ENCODE measurements at places on chromosomes 4 and X.
A peak's percentile ranks its signal among the peaks of the same experiment; 100 is the strongest.

- DNase-seq: no peak
Observed at GRCh38 chr4:20394512-20394911, 142.8 kb downstream of the SLIT2 start.

- DNase-seq: no peak
Observed at GRCh38 chrX:2801223-2801622, 27.5 kb upstream of the GYG2 start.

DNA sequence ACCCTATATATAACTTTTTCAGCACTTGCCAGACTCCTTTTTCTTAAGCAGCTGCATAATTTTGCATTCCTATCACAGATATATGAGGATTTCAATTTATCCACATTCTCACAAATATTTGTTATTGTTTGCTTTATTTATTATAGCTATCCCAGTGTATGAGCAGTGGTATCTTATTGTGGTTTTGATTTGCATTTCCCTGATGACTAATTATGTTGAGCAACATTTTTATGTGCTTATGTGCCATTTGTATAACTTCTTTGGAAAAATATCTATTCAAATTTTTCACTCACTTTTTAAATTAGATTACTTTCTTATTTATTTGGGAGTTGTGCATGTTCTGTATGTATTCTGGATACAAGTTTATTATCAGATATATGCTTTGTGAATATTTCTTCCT, 361.9 kb downstream of the KCTD8 start:
- no peak for DNase-seq

DNA sequence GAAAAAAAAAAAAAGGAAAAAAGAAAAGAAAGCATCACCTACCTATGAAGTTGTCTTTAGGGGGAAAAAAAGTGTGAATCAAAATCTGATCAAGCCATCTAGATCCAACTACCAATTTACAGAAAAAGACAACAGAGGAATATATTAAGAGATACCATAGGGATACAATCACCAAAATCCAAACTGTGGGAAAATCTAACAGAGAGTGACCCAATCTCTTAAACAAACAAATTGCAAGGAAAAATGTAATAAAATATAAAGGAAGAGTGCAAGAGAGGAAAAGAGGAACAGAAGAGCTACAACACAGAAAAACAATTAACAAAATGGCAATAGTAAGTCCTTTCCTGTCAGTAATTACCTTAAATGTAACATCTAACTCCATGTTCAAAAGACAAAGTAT, 19.0 kb downstream of the THOC2 start:
- DNase-seq: no peak

DNA sequence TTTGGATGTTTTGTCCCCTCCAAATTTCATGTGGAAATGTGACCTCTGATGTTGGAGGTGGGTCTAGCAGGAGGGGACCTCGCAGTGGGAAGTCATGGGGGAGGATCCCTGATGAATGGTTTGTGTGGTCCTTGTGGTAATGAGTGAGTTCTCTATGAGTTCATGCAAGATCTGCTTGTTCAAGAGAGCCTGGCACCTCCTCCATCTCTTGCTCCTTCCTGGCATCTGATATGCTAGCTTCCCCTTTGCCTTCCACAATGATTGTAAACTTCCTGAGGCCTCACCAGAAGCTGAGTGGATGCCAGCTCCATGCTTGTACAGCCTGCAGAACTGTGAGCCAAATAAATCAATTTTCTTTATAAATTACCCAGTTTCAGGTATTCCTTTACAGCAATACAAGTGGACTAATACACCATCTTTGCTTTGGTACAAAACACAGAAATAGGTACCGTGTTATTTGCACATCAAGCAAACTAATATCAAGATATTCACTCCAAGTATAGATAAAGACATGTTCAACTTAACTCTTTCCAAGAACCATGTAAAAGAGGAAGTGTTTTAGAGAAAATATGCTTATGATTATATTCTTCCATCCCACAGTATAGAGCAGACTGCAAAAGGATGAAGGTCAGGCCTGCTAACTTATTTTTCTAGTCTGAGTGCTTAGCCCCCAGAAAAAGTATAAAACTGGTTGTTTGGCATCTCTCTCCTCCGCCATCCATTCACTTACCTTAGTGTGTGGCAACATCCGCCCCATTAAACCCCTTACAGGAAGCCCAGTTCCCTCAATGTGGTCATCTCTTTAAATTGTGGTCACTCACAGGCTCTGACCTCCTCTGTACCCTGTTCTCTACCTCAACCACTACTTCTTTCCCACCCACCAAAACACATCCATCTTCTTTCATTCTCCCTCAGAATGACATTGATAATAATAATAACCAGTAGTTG, 6.7 kb downstream of the ARAP2 start:
- no peak for DNase-seq

DNA sequence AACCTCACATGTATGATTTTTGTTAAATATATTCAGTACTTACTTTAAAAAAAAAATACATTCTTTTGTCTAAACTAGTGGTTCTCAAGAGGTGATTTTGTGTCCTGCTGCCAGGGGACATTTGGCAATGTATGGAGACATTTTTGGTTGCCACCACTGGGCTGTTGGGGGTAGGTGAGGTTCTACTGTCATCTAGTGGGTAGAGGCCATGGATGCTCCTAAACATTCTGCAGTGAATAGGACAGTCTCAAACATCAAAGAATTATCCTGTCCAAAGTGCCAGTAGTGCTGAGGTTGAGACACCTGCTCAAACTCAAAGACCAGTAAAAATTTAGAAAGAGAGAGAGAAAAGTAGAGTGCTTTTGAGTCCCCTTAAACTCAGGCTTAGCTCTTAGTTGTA, 32.9 kb upstream of the PGM2 start:
- peak; percentile 15 for DNase-seq

GRCh38 chr4:7569810-7570783, 135.4 kb upstream of the PSAPL1 start:
- no peak for DNase-seq

- DNase-seq: no peak
Observed at GRCh38 chr4:12926189-12927066, 557.7 kb downstream of the RAB28 start.

- peak; percentile 28 for DNase-seq
Observed at GRCh38 chrX:40877887-40878286, 142.5 kb upstream of the MED14 start.

DNA sequence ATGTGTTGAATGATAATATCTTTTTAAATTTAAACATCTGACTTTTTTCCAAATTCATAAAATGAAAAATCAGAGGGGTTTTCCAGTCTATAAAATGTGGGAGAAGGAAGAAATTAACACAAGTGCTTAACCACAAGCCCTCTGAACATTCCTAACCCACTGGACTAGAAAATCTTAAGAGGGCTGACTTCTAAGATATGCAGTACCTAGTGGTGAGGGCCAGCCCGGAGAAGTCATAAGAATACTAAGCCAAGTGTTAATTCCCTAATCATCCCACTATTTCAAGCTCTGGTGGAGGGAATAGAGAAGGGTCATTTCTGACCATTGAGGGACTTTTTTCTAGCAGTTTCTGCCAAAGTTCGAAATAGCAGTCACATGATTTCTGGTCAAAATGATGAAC, 86.9 kb upstream of the NEIL3 start:
- DNase-seq: no peak

GRCh38 chr4:147809211-147809610, 77.3 kb downstream of the ARHGAP10 start:
- DNase-seq: no peak
